ENCODE measurements at places on chromosomes 3 and 15.

DNA sequence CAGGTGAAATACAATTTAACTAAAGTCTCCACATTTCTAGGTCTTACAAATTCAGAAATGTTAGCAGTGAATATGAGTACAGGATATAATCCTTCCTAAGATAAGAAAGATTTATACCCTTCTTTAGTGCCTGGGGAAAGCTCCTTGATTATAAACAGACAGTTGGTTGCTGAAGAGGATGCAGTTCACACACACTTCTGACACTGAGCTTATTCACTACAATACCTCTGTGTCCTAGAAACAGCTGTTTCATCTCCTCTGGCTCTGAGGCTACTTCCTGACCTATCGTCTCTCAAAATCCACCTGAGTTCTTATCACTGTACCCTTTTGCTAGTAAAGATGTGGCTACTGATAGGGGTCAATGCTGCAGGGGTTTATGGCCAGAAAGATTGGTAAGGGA, 57.1 kb downstream of the TP63 start:
- DNase-seq: no peak

DNA sequence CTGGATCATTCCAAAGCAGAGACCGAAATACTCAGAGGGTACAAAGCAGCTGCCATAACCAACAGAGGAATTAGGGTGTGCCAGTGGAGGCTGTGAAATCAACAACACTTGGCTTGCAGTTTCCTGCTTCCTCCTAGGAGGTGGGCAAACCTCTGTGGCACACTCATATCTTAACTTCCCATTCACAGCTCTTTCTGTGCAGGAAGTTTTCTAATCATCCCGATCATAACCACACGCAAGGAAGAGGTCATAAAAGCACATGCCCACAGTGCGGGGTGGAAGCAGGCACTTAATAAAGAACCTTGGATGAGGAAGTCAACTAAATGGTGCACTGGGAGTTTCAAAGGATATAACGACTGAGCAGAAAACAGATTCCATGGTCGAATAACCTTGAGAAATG, 5.1 kb downstream of the SCAMP2 start:
- DNase-seq: no peak

DNA sequence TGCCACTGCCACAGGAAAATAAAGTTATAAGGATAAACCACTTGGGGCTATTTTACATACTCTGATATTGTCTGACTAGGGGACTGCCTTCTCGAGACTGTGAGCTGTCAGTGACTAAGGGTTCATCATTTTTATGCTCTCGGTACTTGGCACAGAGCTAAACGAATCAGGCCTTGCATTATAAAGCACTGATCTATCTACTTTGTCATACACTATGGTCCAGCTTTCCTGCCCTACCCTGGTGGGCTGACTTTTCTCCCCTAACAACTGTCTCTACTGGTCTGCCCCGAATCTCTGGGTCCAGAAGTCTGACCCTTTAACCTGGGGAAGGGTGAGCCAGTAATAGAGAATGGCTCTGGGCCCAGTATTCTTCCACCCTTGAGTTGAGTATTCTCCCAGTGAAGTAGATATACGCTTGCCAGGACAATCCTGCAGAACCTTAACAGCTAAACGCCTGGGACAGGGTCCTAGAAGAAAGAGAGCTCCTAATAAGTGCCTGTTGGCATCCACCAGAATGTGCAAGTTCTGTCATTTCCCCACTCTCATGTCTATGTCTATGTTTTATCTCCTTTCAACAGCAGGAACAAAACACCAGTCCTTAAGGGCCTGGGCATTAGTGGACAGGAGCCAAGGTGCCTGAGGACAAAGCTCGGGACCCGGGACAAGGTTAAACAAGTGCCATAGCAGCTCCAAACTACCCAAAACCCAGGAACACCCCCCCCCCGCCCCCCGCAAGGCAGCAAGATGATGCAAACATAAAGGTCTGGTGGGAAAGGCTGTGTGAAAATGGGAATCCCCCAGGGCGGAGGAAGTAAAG, 1.2 kb downstream of the LARP6 start:
- no peak for DNase-seq

DNA sequence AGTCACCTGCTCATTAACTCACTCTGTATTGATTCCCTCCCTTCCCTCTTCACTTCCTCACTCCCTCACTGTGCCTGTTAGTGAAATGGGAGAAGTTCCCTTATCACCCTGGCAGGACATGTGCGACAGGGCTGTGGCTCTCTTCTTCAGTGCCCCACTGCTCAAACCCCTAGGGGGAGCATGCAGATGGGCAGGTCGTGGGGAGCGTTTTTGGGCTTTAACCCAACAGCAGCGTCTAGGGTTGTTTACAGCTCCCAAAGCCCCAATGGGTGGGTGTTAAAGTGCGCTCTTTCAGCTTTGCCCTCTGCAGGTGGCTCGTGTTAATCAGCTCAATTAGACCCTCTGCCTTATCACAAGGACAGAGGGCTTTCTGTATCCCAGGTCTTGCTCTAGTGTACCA, 447.8 kb upstream of the PROK2 start:
- no peak for DNase-seq

DNA sequence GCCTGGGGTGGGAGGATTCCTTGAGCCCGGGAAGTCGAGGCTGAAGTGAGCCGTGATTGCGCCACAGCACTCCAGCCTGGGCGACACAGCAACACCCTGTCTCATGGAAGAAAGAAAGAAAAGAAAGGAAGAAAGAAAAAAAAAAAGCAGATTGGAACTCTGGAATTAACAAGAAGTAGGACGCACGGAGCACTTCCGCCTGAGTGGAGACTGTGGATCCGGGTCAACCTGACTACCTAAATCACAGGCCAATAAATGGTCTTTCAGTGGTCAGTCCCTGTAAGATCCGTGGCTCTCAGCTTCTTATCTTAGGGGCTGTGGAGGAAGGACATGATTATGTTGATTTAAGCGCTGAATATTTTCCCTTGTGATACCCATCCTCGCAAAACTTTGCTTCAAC, 2.4 kb upstream of the PPARG start:
- no peak for DNase-seq

- DNase-seq: no peak
These were observed 48.9 kb downstream of the LRRFIP2 start for GRCh38 chr3:37125195-37126073.

DNA sequence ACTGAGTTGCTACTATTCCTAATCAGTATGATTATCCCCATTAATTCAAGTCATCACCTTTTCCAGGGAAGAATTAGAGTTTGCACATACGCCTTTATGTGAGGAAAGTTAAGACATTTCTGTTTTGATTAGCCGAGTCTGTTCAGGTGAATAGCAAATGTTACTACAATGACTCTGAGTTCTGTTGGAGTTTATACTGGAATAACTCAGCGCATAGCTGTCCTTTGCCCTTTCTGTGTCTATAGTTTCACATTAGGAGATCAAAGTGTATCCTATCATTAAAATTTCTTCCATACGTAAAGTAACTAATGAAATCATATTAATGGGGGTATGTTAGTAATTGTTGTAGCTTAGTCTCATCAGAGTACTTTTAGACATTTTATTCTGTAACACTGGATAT, 4.9 kb downstream of the RAB8B start:
- DNase-seq: no peak

GRCh38 chr15:85690561-85691231, 104.0 kb downstream of the KLHL25 start:
- DNase-seq: no peak

DNA sequence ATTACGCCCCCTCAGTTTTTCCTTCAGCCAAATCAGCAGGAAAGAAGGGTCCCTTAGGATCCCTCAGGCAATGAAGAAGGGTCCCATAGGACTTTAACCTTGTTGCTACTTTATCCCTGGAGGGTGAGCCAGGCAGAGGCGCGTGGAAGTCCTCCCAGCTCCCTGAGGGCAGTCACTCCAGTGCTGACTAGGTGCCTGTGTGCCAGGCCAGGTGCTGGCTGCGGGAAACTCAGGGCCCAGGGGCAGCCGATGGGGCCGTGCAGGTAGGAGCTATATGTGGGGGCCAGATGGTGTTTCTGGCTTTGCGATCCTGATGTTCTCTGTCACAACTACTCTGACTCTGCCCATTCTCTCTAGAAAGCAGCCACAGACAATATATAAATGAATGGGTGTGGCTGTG, 42.8 kb upstream of the IQSEC1 start:
- DNase-seq: no peak

GRCh38 chr3:29475305-29475840, 194.5 kb downstream of the RBMS3 start:
- no peak for DNase-seq

DNA sequence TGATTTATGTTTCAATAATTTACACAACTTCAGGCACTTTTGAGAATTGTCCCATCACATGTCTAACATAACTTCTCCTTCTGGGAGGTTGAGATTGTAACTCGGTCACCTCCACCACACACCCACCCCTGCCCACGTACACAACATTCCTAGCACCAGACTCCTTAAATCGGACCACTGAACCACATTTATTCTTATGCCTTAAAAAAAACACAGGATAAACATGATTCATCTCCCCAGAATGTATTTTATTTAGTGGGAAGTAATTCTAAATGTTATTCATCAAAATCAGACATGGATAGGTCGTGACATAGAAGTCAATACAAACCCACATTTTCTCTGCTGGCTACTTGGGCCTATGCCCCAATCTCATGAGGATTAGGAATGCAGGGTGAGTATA, 3.0 kb downstream of the SNTN start:
- DNase-seq: peak; percentile 64

DNA sequence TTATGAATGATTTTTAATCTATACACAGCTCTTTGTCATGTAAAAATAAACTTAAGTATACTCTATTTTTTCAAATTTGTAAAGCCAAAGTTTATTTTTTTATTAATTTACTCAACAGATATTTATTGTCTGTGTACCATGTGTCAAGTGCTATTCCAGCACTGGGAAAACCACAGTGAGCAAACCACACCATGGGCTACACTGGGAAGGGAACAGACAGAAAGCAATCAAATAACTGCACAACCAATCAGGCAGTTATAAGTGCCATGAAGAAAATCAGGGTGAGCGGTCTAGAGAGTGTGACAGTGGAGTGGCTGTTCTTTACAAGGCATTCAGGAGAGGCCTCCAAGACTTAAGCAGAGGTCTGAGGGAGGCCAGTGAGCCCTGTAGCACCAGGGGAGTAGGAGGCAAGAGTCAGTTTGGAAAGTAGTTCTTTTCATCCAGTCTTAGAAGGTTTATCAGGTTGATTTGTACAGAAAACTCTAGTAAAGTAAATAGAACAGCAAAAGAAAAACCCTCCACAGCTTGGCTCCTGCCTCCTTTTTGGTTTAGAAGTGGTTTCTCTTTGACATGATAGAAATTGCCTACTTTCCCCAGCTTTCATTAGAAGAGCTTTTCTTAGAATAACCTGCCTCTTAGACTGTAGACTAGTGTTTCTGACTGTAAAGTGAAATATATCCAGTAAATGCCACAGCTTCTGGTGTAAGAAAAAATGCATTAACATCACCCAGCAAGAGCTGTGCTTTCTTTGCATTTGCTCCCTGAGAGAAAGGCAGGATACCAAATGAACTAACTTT, 13.7 kb downstream of the EIF2AK4 start:
- no peak for DNase-seq

DNA sequence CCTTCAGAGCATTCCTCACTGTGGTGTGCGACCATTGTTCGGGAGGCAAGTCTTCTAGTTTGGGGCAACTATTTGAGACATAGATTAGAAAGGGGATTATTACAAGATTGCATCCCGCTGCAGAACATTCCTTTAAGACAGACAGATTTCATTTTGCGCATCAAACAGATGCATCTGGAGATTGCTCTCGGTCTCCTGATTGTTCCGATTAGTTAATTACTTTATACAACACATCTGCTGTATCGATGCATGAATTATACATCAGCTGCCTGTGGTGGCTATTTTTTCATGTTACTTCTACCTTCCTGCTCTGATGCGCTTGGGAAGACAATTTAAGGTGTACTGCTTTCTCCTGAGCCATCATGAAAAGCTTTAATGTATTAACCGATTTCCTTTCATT, 10.0 kb downstream of the SATB1 start:
- DNase-seq: no peak

DNA sequence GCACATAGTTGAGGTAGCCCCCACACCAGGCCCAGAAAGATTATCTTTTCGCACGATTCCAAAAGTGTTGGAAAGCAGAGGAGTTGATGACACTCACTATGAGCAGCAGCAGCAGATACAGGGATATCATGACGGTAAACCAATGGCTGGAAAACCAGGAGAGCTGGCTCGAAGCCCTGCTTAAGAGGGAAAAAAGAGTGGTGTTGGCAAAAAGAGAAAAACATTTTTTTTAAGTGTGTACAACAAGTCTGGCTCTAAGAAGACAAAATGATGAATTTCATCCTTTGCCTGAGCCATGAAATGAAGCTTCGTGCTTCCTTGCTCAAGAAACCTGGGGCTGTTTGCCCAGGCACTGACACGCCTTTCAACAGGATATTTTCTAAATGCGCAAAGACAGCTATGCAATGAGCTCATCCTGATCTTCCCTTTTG, 27.3 kb downstream of the PARP16 start:
- DNase-seq: peak; percentile 80

DNA sequence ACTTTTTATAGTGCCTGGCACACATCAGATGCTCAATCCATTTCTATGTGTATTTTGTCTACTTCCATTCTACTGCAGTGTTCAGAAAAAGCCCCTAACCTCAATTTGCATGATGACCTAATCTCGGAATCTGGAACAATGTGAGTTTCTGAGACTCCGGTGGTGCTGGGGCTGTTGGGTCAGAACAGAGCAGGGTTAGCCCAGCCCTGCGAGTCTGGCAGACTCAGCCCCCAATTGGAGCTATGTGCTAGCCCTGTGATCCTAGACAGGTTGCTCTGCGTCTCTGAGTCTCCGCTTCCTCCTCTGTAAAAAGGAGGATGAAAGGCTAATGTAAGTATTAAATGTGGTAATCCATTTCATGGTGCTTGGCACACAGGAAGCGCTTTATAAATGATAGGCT, 95.0 kb upstream of the ICE2 start:
- DNase-seq: no peak

- no peak for DNase-seq
These were observed 42.9 kb downstream of the CDIN1 start for GRCh38 chr15:36622197-36622795.

GRCh38 chr3:138950701-138951100, 3.7 kb downstream of the FOXL2NB start:
- no peak for DNase-seq
